GM23248 (cell line): ENCODE measurements at places on chromosomes 16 and 17.
A peak's percentile ranks its signal among the peaks of the same experiment; 100 is the strongest.

DNA sequence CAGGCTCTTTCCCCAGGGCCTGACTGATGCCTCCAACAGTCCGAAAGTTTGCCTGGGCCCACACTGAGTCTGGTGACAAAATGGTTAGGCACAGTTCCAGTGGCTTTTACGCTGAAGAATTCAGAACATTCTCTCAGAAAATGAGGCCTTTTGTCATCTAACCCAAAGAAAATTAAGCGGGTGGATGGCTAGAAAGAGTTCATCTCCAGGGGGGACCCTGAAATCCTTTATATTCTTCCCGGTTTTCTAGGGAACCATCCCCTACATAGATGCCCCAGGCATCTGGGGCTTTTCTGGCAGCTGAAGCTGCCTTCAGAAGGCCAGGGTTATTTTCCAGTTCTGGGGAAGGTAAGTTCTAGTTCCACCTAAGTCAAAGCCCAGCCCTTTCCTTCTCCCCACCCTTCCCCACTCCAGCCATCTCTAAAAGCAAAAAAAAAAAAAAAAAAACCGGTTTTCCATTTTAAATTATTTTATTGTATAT lies 2.2 kb downstream of the RASD1 start:
- peak; percentile 12 for DNase-seq

GRCh38 chr16:4511441-4512082 lies 27.0 kb downstream of the CDIP1 start:
- DNase-seq, result peak; percentile 52

DNA sequence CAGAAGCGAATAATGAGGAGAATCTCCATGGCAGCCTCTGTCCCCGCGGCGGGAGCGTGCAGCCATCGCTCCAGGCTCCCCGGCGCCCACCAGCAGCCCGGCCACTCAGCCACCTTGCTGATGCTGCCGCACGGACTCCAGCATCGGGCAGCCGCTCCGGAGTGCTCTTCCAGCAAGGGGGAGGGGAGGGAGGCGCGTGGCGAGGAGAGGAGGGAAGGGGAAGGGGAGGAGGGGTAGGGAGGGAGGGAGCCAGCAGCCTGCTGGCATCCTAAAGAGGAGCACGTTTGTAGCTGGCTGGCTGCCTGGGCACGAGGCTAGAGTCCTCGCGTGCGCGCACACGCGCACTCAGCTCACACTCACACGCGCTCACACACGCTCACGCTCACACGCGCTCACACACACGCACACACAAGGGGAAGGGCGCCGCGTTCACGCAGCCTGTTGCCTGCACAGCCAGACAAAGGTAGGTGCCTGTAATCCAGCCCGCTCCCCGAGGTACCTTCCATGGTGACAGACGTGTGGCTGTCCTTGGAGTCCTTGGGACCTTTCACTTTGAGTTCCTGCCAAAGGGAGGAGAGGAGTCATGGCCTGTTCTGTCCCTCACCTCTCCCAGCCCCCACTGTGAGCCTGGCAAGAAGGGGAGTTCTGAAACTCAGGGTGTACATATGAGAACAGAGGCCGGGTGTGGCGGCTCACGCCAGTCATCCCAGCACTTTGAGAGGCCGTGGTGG lies 82.1 kb downstream of the TIMM22 start:
- DNase-seq, result no peak

GRCh38 chr17:52147872-52148271 lies 10.6 kb downstream of the CA10 start:
- no peak for DNase-seq
